ENCODE measurements at places on chromosomes 12 and 14. TPM values are rescaled to one million over a fixed set of nuclear protein-coding genes. Genes with fewer than 3 reads are reported as not detected.

GLS2 gene
- total RNA-seq: 0.22 TPM

RNASE2 gene
- not detected for total RNA-seq

ADCY4 gene
- 8.1 TPM for total RNA-seq

SDR9C7 gene
- not detected for total RNA-seq

TRHDE gene
- 87.2 TPM for total RNA-seq

PIANP gene
- total RNA-seq: under 0.01 TPM

SCARB1 gene
- total RNA-seq: 16.4 TPM

STAB2 gene
- not detected for total RNA-seq

C3AR1 gene
- 0.12 TPM for total RNA-seq

DLGAP5 gene
- total RNA-seq: 112 TPM

FGD4 gene
- total RNA-seq: 3.1 TPM

GLI1 gene
- total RNA-seq: 2.4 TPM

DACT1 gene
- total RNA-seq: 27.4 TPM

MRPL52 gene
- total RNA-seq: 41.7 TPM

SERPINA9 gene
- total RNA-seq: not detected

SLC22A17 gene
- total RNA-seq: 8.1 TPM

OR6C70 gene
- not detected for total RNA-seq

PRB2 gene
- not detected for total RNA-seq

OR6C2 gene
- not detected for total RNA-seq

SPRING1 gene
- total RNA-seq: 29.1 TPM

GALNT6 gene
- total RNA-seq: 37.9 TPM

IRAK3 gene
- total RNA-seq: 2.0 TPM

KRT77 gene
- total RNA-seq: not detected

RERGL gene
- total RNA-seq: not detected

TMEM121 gene
- total RNA-seq: 10.7 TPM

CTSG gene
- total RNA-seq: not detected

TMEM179 gene
- 0.25 TPM for total RNA-seq

KRT74 gene
- not detected for total RNA-seq

KRT86 gene
- total RNA-seq: under 0.01 TPM

LRP6 gene
- total RNA-seq: 88.0 TPM

All from uterine smooth muscle cell (primary cell).